ENCODE measurements at places on chromosomes 7 and 10.

GRCh38 chr7:43735802-43736603 lies 6.7 kb upstream of the COA1 start:
- DNase-seq, result peak; percentile 67

DNA sequence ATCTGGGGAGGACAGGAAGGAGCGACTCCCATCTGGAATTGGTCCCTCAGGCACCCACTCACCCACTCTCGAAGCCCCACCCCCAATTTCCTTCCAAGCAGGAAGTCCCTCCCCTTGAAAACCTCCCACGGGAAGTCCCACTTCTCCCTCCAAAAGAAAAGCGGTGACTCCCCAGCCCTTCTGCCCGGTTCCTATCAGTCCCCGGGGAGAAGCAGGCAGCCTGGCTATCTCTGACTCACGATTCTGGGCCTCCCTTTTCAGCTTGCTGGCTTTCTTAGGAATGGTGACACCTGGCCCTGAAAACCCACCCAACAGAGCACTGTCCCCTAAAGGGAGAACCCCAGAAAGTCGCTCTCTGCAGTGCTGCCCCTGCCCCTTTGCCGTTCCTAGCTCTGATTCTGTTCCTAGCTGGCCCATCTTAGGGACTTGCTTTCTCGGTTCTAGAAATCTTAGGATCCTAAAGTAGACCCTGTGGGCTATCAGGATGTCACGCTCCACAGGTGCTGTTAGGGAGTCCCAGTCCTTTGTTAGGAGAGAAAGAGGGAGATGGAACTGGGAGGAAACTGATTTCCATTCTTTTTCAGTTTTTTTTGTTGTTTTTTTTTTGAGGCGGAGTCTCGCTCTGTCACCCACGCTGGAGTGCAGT lies 6.0 kb downstream of the TSC22D4 start:
- DNase-seq, result no peak

DNA sequence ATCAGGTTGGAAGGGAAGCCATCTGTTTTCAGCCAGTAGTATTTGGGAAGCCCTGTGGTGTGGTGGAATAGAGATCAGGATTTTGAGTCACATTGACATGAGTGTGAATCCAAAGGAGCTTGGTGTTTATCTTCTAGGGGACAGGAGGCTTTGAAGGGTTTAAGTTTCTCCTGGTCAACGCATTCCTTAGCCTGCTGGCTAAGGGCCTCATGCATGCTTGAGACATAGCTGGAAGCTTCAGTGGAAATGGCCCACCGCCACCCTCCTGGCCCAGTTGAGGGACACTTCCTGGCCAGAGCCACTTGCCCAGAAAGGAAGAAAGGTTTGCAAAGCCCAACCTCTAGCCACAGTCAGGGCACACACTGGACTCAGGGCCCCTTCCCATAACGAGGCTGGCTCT lies 70.9 kb downstream of the CDK1 start:
- DNase-seq, result no peak

DNA sequence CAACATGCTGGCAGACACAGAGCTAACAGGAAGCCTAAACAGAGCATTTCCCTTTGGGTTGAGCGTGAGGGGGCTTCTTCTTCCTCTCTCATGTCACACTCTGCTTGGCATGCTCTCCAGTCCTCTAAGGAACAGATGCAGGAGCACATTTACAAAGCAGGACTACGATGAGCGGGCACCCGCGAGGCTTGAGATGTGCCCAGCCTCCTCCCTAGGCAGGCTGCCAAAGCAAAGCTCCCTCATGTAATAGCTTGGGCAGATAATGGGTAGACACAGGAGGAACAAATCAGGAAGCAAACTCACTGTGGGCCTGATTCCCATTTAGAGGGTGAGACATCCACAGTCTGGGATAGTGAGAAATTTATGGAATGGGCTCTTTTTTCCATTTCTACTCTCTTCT lies 519.1 kb downstream of the NRG3 start:
- no peak for DNase-seq

GRCh38 chr7:100013328-100013676 lies 2.1 kb upstream of the ZKSCAN1 start:
- peak; percentile 35 for DNase-seq

- no peak for DNase-seq
These were observed 192.6 kb downstream of the MGMT start for GRCh38 chr10:129659508-129660268.

- no peak for DNase-seq
These were observed 333.2 kb downstream of the RPS24 start for GRCh38 chr10:78366663-78367411.

DNA sequence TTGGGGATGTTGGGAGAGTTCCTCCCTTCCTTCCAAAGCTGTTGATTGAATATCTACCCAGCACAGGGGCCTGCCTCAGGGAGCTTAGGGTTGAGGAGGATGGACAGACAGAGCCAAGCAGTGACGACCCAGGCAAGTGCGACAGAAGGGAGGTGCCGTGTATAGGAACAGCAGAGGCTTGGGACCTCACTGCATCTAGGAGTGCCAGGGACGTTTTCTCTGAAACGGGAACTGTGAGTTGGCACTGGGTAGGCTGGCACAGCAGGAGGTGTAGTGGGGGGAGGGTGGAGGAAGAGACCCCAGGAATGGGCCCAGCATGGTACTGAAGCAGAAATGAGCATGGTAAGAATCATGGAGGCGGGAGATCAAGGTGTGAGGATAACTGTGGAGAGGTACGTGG lies 55.3 kb upstream of the MGMT start:
- DNase-seq, result no peak

DNA sequence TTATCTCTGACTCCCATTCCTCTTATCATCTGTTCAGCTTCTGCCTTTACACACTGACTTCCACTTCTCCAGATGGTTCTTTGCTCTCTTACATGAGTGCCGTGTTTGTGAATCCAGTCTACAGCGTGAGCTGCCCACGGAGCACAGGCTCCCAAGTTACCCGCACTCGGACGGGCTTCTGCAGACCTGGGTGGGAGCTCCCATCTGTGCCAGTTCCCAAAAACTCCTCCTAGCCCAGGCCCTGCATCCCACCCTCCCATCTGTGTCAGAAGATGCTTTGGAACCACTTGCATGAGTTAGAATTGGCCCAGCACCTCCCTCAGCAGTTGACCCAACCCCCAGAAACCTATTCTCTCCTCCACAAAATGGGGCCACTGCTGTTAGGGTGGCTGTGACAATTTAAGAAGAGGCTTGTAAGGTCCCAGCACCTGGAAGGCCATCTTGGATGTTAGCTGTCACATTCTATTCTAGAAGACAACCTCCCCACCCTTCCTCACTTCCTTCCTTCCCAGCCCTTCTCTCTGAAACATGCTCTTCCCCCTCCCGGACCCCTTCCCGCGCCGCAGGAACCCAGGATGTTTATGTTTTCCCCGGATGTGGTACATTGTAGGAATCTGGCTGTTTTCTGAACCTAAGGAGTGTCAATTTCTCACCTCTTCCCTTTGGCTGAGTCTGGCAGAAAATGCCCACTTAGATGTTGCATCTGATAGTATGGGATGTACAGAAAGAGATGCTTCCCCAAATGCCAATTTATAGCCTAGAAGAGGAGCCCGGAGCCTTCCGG lies 79.2 kb downstream of the CCDC3 start:
- no peak for DNase-seq
